Heart right ventricle (tissue), 16 donors: ENCODE measurements at places on chromosomes 16 and 17. TPM values are rescaled to one million over a fixed set of nuclear protein-coding genes. Genes with fewer than 3 reads are reported as not detected.

Gene CD300LG
- 21.9 TPM for total RNA-seq

Gene CLEC18B
- 0.53 TPM for total RNA-seq

Gene PLXDC1
- 11.3 TPM for total RNA-seq

Gene TM4SF5
- total RNA-seq: not detected

Gene ZNF232
- total RNA-seq: 2.1 TPM

Gene TMED6
- not detected for total RNA-seq

Gene TPSD1
- total RNA-seq: not detected

Gene SHCBP1
- total RNA-seq: 0.83 TPM

Gene SCARF1
- total RNA-seq: 15.4 TPM

Gene BAHCC1
- total RNA-seq: 9.6 TPM

Gene SETD1A
- total RNA-seq: 8.4 TPM

DNA sequence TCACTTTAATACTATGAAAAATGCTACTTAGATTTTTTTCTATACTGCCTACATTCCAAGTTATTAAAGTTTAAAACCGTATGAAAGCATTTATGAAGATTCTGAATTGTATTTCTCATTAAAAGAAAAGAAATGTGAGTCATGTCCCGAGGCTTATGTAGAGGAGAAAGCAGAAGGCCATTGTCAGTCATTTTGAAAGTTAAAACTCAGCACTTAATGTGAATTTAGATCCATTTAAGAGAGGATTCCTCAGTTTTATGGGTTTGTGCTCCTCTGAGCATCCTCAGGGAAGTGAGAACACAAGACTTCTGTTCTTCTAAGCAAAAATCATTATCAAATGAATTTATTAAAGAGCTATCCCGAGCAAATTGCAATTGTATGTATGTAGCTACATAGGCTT lies 11.8 kb downstream of the C17orf75 start:
- DNase-seq: no peak

DNA sequence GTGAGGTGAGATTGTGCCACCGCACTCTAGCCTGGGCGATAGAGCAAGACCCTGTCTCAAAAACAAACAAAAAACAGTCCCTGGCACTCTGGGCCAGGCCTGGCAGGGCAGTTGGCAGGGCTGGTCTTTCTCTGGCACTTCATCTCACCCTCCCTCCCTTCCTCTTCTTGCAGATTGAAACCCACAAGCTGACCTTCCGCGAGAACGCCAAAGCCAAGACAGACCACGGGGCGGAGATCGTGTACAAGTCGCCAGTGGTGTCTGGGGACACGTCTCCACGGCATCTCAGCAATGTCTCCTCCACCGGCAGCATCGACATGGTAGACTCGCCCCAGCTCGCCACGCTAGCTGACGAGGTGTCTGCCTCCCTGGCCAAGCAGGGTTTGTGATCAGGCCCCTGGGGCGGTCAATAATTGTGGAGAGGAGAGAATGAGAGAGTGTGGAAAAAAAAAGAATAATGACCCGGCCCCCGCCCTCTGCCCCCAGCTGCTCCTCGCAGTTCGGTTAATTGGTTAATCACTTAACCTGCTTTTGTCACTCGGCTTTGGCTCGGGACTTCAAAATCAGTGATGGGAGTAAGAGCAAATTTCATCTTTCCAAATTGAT lies 24.8 kb downstream of the STH start:
- DNase-seq: no peak

- DNase-seq: peak; percentile 62
These were observed 2.6 kb downstream of the CAMKK1 start for GRCh38 chr17:3890082-3890877.

- no peak for DNase-seq
These were observed 160.9 kb upstream of the CDH5 start for GRCh38 chr16:66205287-66206231.

DNA sequence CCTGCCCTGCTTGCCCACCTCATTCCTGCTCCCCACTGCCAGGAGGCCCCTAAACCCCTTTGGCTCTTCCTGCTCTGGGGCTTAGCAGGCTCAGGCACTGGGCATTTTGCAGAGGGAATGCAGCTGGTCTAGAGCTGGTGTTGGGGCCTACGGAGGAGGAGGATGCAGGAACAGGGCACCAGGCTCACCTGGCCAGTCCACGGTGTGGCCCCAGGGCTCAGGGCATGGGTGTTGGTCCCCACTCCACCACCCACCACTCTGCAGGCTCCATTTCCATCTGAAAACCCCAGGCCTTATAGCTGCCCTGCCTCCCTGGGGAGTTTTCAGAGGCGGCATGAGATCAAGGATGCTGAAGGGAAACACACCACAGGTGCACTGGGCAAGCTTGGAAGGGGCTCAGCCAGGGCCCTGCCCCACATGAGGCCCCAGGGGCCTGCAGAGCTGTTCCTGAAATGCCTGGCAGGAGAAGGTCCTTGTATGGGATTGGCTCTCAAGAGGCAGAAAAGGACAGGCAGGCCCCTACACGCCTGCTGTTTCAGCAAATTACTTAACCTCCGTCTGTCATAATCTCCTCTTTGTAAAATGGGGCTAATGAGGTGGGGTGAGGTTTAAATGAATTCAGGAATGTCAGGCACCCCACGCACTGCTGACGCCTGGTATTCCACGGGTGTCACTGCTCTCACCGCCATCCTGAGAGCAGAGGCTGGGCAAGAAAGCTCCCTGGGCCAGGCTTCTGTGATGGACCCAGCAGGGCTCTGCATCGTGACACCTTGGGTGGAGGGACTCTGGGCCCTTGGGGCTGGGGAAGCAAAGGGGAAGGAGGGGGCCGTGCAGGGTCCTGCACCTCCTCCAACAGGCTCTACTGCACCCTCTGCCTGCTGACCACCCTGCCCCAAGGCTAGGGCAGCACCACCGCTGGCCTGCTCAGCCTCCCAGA lies 9.3 kb downstream of the SLC47A2 start:
- DNase-seq: no peak

- no peak for DNase-seq
These were observed 127.7 kb downstream of the GAS7 start for GRCh38 chr17:10070690-10071089.

- peak; percentile 8 for DNase-seq
These were observed 3.9 kb upstream of the FSCN2 start for GRCh38 chr17:81524039-81524864.

GRCh38 chr16:2512735-2513404 lies 882 bp upstream of the ATP6V0C start:
- no peak for DNase-seq

DNA sequence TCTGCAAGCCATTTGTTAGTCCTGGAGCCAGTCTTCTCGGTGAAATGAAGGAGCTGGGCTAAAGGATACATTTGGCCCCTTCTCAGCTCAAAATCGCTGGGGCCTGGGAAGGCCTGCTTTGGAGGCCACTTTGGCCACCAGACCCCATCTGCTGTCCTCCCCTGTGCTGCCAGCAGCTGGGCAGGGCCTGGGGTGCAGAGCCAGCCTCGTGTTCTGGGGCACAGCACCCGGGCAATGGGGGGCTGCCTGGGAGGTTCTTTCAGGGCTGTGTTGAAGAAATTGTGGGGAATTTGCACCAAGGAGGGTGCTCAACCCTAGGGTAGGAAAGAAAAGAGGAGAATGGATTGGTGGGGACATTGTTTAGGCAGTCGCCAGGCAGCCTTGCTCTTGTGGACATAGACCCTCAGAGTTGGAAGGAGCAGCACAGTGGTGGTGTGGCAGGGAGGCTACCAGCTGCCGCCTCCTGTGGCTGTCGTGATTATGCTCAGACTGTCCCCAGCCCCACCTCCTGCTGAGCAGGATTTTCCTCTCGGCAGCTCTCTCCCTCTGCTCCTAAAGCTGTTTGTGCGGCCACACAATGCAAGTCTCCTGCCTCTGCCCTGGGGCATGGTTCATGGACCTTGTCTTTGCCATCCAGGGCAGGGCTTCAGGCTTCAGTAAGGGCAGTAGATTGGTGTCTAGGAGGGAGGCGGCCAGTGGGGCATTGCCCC lies 174.8 kb downstream of the NTN1 start:
- DNase-seq: no peak

GRCh38 chr17:63165400-63165799 lies 199.4 kb downstream of the TANC2 start:
- DNase-seq: no peak

DNA sequence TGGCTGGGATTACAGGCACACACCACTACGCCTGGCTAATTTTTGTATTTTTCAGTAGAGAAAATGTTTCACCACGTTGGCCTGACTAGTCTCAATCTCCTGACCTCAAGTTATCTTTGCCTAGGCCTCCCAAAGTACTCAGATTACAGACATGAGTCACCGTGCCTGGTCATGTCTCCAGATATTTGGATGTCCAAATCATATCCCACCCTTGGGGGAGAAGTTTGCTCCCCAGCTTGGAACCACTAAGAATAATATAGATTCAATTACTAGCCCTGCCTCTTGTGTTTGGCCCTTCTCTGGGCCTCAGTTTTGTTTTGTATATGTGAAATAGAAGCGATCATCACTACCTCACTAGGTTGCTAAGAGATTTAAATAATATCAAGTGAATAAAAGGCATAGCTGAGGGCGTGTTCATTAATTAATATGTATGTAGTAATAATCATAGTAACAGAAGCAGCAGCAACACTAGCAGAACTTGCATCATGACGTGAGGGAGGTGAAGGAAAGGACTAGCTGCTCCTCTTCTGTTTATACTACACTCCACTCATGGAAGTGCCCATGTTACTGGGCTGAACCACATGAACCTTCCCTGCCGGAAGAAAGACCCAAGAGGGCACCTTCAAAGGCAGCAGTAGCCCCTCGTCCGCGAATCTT lies 253.6 kb upstream of the XYLT1 start:
- no peak for DNase-seq

DNA sequence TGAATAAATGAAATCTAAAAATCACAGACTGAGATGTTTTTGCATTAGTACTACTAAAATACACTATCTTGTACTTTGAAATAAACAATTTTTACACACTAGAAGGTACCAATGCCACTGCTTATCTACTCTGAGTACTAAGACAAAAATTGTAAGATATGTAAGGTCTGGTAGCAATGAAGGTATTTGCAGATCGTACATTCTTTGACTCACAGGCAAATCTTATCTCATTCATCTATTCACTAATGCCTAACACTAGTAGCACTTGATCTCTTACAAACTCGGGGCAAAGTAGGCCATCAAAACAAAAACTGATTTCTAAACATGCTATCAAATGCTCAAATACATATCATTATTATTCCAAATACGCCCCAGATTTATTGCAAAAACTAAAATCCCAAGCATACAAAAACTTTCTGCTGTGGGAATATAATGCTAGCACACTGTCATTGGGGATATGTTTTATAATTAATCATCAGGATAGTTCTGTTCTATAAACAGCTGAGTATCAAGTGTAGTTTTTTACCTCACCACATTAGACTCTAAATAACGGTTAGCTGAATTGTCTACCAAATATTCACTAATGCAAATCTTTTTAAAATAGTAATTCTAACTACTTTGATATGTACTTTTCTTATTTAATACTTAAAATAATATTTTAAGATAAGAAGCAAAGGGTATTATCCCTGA lies 68.0 kb downstream of the MED13 start:
- DNase-seq: no peak

- peak; percentile 24 for DNase-seq
These were observed 248.1 kb downstream of the HS3ST3A1 start for GRCh38 chr17:13353590-13353989.

DNA sequence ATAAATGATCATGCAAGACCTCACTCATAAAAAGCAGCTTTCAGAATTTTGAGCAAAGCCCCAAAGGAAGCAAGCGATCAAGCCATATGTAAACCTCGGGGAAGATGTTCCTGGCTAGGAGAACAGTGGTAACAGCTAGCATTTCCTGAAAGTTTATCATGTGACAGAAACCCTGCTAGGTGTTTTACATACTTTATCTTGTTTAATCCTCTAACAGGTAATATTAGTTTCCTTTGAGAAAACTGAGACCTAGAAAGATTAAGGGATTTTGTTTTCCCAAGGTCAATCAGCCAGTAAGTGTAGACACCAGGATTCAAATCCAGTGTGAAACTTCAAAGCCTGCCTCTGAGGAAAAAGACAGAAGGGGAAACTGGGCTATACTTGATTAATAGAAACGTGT lies 362.4 kb upstream of the MAF start:
- no peak for DNase-seq

GRCh38 chr17:38920374-38921291 lies 4.8 kb upstream of the LASP1NB start:
- DNase-seq: no peak

GRCh38 chr16:8247993-8248392 lies 342.3 kb downstream of the TMEM114 start:
- no peak for DNase-seq

DNA sequence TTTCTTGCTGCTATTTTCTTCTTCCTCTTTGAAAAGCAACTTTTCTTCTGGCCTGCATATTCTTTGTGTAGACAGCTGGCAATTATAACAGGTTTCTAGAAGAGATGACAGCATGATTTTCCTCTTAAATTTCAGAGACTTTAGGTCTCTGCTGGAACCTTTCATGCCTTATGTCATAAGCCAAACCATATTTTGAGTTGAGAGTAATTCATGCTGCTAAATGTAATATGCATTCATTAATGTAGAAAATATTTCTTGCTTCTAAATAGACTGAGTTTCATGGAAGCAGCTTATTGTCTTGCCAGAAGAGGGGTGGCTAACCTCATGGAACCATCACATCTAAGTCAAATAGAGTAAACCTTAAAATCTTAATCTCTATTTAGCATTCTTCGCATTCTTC lies 25.9 kb upstream of the ABCA9 start:
- no peak for DNase-seq

DNA sequence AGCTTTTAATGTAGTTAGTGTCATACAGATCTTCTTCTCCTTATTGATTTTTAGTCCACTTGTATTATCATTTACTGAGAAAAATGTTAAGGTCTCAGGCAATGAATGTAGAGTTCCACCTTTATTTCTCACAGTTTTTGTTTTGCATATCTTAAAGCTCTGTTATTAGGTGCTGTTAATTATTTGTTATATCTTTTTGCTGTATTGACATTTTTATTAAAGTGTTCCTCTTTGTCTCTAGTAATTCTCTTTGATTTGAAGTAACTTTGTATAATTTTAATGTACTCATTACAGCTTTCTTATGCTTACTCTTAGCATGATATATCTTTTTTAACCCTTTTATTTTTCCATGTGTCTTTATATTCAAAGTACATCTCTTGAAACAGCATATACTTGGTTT lies 22.4 kb upstream of the USP43 start:
- no peak for DNase-seq

DNA sequence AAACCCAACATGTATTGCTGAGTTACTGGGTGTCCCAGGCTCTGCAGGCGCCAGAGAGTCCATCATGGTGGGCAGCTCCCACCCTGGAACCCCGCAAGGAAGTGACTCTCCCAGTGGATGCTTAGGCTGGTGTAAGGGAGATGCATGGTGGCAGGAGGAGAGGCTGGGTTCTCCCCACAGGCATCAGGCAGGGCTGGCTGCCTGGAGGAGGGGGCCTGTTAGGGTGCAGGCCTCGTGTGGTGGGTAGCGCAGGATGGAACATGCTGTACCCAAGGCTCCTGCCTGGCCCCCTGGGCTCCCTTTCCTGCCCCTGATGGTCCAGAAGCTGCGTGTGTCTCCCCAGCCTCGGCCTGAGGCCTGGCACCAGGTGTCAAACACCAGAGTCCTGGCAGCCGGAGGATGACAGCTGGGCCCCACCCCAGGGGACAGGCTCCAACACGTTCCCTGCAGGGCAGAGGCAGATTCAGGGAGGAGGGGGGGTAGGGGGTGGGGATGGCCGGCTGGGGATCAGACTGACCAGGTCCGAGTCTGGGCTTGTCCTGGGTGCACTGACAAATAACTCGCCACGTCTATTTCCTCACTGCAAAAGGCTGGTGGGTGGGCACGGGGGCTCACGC lies 40.2 kb upstream of the CIBAR2 start:
- DNase-seq: no peak
